Erythroblast (primary cell): ENCODE measurements at places on chromosomes 7 and 10.

- DNase-seq = no peak
Observed at GRCh38 chr7:148153616-148154284, 436.8 kb upstream of the C7orf33 start.

- no peak for DNase-seq
Observed at GRCh38 chr10:4371691-4372295, 454.2 kb upstream of the AKR1E2 start.

- DNase-seq = no peak
Observed at GRCh38 chr10:126021833-126022500, 125.6 kb downstream of the FANK1 start.

- no peak for DNase-seq
Observed at GRCh38 chr10:68106656-68107055, 2.6 kb upstream of the MYPN start.

DNA sequence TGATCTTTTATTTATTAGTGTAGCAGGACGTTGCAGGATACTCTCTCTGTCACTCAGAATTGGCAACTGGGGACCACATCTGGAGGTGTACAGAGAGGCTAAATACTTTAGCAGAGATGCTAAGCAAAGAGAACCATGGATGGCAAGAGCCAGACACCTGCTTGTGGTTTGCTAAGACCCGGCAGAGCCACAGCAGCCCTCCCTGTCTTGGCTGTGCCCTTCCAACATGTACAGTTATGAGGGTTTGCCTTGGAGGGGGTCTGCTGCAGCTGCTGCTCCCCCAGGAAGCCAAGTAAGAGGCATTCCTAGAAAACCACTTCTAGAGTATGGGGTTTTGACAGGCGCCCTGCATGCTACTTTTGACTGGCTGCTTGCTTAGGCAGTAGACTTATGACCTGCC, 5.1 kb downstream of the NPVF start:
- DNase-seq = no peak

DNA sequence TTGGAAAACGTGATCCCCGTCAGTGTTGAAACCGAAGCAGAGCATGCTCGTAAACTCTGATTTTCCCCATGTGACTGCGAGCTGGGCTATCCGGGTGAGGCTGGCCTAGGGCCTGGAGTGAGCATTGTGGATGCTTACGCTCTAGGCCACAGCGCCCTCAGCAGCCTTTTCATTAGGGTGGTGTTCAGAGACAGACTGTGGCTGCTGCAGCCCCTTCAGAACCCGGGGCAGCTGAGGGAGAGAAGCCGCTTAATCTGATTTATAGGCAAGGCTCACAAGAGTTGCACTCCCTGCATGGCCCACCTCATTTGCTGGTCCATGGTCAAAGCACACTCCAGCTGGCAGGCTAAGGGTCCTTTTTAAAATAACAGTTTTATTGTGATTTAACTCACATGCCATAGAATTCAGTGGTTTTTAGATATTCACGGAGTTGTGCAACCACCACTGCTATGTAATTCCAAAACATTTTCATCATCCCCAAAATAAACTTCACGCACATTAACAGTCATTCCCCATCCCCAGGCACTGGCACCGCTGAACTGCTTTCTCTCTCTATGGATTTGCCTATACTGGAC, 72.5 kb downstream of the SYPL1 start:
- no peak for DNase-seq

- DNase-seq = no peak
Observed at GRCh38 chr7:112512451-112513210, 31.8 kb downstream of the LSMEM1 start.

GRCh38 chr7:77315182-77315591, 101.0 kb downstream of the GSAP start:
- no peak for DNase-seq

DNA sequence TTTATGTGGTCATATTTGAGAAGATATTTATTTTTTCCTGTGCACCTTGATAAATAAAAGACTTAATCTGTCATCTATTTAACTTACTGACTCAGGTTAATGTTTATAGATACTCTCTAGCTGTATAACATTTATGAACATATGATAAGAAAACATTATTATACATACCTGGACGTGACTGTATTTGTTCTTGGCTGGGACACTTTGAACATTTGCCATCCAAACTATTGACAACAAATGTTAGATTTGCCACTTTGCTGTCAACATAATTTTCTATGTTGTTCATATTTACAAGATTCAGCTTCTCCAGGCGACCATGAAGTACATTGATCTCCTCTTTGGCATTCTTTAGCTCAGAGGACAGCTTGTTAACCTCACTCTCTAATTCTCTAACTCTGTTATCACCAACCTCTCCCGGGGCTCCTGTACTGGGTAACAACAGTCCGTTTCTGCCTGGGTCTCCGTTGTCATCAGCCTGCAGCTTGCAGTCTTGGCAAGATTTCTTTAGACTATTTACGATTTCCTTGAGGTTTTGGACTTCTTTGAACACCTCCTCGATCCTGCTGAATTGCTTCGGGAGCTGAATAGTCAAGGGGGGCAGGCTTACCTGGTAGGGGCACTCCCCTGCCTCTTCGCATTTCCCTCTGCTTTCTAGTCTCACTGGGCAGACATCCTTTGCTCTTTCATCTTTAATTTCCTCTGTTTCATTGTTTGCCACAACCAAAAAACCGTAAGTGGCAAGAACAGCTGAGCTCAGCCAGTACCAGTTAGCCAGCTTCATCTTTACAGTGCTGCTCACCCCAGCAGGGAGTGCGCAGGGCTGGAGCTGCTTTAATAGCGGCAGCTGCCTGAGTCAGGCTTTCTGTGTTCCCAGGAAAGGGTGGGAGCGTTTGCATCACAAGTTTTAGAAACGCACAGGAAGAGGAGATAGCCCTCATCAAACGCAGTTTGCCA, at the start of gene FGL2:
FGL2 (minus strand) TSS at position 807 of the 954 bp plus-strand sequence; CDS start at position 781, 26 bp downstream.
- DNase-seq = no peak

- peak; percentile 39 for DNase-seq
Observed at GRCh38 chr7:97973206-97973658, 16.8 kb downstream of the OCM2 start.

DNA sequence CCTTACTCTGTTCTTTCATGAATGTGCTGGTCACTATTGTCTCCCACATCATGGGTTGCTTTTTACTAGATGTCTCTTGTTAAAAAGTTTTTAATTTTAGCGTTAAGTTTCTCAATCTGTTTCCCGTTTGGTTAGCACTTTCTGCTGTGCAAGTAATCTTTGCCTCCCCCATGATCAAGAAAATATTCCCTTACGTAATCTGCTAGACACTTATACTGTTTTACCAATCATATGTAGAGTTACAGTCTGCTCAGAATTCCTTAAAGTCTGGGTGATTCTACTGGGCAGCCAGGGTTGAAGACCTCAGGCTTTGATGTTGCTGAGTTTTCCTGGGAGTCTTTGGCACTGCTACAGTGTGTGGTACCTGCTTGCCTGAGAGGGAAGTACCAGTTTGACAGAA, 38.2 kb upstream of the RPA3 start:
- DNase-seq = no peak

- no peak for DNase-seq
Observed at GRCh38 chr7:37310327-37311080, 138.2 kb downstream of the ELMO1 start.

DNA sequence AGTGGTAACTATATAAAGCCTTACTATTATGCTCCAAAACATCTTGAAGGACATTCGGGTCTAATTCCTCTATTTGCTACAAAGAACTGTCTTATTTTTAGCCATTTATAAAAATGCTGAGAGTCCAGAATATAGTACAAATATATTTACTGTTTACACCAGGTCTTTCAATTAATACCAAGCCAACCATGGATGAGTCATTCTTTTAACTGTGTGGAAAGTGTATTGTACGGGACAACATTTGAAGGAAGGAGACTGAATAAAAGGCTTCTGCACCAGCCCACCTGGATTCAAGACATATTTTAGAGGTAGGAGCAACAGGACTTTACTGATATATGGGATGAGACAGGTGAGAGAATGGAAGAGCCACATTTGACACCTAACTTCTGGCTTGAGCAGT, 35.4 kb downstream of the MASTL start:
- DNase-seq = no peak

- DNase-seq = no peak
Observed at GRCh38 chr10:116836083-116836482, 13.2 kb upstream of the ENO4 start.

GRCh38 chr7:28225576-28225975, 45.0 kb upstream of the JAZF1 start:
- no peak for DNase-seq

GRCh38 chr10:49613165-49613881, 514 bp upstream of the CHAT start:
- DNase-seq = no peak

DNA sequence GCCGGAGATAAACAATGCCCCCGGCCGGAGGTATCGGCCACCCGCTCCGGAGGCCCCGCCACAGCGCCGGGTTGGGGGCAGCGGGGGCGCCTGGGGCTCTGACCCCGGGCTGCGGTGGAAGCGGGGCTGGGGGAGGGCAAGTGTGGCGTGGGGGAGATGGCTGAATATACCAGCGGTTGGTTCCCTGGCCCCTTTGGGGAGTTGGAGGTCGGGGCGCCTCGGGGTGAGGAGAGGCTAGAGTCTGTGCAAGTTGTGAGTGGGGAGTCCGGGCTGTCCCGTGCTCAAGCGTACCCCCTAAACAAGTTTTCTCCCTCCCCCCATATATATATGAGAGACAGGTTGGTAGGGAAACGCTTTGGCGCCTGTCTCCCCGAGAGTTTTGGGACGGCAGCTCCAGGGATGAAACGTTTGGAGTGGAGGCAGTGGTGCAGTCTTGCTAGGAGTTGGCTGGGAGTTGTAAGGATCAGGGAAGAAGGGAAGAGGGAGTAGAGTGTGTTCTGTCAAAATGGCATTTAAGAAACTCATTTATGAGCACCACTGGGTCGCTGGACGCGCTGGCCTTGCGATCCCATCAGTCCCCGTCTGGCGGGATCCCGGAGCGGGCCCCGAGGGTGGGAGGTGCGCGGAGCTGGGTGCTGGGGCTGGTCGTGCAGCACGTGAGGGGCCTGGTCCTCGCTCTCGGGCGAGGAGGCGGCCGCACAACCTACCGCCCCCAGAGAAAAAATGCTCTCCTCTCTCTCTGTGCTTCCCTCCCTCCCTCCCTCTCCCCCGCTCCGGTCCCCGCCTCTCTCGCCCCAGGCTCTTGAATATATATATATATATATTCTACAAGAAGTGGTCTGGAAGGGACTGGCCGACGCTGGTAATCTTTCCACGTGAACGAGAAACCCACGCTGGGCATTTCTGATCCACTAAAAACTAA, 1.1 kb downstream of the TET1 start:
- DNase-seq = peak; percentile 56

GRCh38 chr10:77636282-77636966, 1.2 kb downstream of the KCNMA1 start:
- peak; percentile 2 for DNase-seq

DNA sequence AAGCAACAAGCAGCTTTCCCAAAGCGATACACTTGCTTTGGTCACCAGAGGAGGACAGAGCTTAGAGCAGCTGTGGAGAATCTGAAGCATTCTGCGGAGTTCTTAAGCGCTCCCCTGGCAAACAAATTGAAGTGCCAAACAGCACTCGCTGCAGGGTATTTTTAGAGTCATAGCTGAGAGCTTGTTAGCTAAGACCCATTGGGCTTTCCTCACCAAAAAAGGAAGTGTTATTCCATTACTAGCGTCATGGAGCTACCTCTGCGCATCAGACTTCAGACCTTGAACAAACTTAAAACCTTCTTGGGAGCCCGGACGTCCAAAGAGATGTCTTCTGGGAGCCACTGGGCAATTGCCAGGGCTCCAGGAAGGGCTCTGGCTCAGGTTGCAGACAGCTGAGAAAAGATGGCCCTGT, 23.2 kb upstream of the BMPR1A start:
- DNase-seq = no peak

GRCh38 chr10:47046321-47047126, 135.3 kb downstream of the PTPN20 start:
- DNase-seq = no peak

GRCh38 chr10:59060852-59061251, 115.6 kb upstream of the PHYHIPL start:
- DNase-seq = no peak

DNA sequence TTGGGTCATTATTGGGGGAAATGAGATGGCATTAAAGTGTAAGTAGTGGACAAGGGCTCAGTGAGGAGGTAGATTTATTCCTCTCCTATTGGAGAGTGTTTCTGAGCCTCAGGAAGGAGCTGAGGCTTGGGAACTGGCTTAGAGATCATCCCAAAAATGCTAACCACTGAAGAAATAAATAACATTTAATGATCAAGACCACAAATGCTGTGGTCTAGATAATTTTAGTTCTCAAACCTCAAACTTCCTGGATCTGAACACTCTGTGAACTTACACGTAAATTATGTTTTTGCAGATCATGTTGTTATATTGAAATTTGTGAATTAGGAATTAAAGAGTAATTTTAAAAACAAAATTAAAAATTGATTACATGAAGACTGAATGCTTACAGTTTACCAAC, 27.3 kb downstream of the MDFIC start:
- DNase-seq = no peak

- no peak for DNase-seq
Observed at GRCh38 chr10:96337106-96337505, 21.7 kb downstream of the OPALIN start.

DNA sequence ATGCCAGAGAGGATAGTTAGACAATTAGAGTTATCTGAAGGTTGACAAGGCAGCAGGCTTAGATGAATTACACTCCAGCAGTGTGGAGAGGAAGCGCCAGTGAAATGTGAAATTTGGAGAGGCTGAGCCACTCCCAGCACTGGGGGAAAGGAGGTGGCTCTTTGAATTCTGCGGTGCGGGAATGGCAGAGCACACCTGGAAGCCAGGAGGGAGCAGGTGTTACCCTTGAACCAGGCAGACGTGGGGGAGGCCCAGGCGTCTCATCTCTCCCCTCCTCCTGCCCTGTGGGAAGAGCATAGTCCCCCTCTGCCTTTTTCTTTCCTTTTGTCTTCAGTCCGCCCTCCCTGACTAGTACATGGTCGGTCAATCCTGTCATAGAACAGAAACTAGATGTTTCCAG, 203.1 kb downstream of the DPP6 start:
- no peak for DNase-seq

DNA sequence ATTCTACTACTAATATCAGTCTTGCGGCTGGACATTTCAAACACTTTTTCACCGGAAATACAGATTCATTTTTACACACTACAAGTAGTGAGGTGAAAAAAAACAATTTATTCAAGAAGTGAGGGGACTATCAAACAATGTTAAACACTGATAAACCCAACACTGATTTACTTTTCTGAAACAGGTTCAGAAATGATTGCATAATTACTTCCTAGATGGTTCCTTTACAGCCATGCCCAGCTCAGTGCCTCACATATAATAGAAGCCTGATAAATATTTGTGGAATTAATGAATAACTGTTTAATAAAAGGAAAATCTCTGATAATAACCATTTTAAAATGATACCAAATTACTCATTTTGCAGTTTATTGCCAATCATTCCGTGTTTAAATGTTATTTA, 34.6 kb downstream of the FRA10AC1 start:
- no peak for DNase-seq
